ENCODE measurements at places on chromosomes 3 and 15.

DNA sequence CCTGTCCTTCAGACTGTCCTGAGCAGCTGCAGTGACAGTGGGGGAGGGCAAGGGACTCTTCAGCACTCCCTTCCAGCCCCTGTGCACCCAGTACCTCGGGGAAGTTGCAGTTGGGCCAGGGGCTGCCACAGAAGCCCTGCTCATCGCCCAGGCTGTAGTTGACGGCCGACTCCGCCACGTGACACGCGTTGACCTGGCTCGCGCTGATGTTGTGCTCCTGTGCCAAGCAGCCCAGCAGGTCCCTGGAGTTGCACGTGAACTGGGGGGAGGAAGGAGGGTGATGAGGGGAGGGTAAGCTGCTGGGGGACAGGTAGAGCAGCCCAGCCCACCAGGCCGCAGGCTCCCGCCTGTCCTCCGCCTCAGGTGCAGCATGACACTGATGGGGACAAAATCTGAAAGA lies 101.2 kb downstream of the SEC22A start:
- no peak for DNase-seq

- no peak for DNase-seq
Observed at GRCh38 chr3:37910671-37911400, 49.2 kb downstream of the CTDSPL start.

DNA sequence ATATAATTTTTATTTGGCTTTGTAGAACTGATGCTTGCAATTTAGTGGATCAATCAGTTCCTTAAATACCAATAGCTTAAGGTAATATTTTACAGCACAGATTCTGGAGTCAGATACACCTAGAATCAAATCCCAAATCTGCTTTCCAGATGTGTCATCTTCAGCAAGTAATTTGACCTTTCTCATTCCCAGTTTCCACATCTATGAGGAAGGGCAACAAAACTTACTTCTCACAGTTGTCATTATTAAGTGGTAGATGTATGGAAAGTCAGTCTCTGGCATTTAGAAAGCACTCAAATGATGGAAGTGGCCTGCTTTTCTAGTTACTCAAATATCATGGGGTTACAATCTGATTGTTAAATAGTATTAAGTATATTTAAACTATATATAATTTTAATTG lies 767.0 kb downstream of the CADM2 start:
- no peak for DNase-seq

DNA sequence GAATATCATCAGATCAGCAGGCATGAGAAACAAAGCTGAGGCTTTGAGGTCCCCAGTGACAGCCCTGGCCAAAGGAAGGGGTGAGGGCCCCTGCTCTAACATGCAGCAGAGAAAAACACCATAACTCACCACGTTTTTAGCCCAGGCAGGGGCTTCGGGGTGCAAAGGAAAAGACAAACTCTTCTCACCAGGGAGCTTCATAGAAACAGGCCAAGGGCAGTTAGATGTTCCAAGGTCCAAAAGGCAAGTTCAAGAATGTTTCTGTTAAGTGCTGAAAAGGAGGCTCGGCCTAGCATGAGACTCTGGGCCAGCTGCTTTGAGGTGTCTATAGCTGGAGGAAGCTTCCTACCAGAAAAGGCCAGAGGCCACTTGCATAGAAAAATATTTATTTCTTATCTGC lies 608.4 kb upstream of the CFAP20DC start:
- no peak for DNase-seq

- no peak for DNase-seq
Observed at GRCh38 chr3:60758171-60758570, 493.1 kb downstream of the FHIT start.

DNA sequence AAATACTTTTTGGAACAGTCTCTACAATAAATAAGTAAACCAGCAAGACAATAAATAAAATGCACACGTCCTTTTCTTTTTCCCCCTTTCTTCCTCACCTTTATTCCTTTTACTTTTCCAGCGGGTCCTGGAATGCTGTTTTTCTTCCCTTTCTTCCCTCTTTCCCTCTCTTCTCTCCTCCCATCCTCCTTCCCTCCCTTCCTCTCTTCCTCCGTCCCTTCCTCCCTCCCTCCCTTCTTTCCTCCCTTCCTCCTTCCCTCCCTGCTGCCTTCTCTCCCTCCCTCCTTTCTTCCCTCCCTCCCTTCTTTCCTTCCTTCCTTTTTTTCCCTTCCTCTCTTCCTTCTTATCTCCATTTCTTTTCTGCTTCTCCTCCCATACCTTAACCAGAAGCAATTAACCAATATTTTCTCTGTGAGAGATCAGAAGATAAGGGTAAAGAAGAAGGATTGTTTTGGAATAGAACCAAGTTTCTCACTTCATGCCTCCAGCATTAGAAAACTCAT lies 3.3 kb upstream of the IL17RE start:
- DNase-seq, result no peak

DNA sequence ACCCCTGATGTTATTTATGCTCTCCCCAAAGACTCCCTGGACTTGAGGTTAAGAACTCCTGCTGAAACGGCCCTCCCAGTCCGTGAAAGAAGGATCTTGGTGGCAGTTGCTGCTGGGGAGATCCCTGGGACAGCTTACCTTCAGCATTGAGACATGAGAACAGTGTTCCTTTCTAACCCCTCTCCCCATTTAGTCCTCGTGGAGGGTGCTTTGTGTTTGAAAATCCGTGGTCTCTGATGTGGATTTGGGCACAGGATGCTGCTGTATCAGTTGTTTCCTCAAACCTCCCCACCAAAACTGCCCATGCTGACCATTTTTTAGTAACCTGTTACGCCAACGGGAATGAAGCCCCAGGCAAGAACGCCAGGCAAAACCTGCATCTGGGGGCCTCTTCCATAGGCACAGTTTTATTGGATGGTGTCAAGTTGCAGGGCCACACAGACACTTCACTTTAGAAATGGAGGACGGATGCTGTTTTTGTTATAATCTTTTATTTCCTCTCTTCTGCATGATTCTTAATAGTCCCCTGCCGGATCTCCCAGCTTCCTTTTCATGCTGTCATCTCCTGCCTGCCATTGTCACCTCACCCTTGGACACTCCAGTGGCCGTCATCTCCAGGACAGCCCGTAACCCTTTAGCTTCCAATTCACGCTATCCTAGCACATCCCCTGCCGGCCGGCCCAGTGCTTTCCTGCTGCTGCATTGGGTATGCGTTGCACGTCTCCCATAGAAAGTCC lies 31.7 kb upstream of the CEMIP start:
- DNase-seq, result no peak

GRCh38 chr3:112042842-112043280 lies 8.3 kb downstream of the TMPRSS7 start:
- no peak for DNase-seq

GRCh38 chr15:94584833-94585244 lies 353.5 kb downstream of the MCTP2 start:
- DNase-seq, result peak; percentile 47

DNA sequence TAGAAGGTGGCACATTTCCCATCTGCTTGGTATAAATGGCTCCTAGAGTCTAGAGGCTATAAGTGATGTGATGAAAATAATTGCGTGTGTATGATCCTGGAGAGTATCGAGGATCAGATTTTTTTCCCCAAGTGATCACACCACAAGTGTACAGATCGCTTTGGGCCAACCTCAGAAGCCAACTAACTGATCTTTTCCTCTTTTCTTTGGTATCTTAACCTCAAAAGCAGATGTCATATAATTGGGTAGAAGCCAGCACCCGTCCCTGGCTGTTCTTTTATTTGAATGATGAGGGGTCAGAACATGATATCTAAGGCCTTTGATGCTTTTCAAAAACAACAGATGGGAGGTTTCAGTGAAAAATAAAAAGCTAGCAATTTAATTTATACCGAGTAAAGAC lies 3.3 kb downstream of the P2RY14 start:
- no peak for DNase-seq

- DNase-seq, result no peak
Observed at GRCh38 chr15:43883571-43883970, 56.8 kb downstream of the WDR76 start.

DNA sequence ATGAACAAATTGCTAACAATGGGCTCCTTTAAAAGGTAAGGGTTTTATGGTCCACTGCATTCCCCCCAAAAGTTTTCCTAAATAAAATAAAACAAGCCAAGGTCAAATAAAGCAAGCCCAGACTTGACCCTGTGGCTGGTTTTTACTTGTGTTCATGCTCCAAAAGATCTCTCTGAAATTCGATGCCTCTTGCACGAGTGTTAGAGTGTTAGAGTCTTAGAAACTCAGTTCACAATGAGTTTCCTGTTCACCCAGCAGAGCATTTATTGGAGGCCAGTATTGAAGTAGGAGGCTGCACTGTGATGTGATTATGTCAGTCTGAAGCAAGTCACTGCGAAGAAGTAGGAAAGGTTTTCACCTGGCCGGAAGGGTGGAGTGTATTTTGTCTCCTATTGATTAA lies 59.9 kb upstream of the LRTM1 start:
- no peak for DNase-seq

- no peak for DNase-seq
Observed at GRCh38 chr3:134388788-134389485, 14.7 kb upstream of the AMOTL2 start.

DNA sequence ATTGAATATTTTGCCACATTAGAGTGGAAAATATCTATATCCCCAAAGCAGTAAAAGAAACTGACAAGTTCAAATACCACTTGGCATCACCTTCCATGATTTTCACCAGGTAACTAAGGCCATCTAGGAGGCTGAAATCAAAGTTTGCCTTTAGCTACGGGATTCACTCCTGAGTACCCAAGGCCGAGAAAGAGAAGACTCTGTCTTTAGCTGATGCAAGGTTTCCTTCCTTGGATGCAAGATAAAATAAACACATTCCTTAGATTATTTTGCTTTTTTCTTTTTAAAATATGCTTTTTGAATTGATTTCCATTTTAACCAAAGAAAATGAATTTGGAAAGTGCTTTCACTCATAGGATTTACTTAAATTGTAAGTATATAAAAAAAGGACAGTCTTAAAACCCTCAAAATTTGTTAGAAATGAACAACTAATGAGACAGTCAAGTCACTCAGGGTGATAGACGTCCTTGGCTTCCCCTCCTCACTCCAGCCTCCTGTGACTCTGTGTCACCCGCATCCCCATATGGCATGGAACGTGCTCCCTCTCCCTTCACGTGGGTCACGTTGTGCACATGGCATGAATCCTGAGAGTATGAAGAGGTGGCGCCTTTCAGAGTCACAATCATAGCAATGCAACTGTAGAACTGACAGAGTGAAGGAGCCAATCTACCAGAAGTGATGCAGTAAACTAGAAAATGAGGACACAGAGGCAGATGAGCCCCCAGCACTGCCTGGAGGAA lies 148.4 kb downstream of the RTP4 start:
- DNase-seq, result no peak

GRCh38 chr3:86938416-86939105 lies 52.4 kb downstream of the VGLL3 start:
- DNase-seq, result no peak

GRCh38 chr3:44920081-44920480 lies 45.7 kb downstream of the TGM4 start:
- DNase-seq, result no peak

GRCh38 chr15:99998661-99999101 lies 265.4 kb upstream of the LYSMD4 start:
- DNase-seq, result no peak

DNA sequence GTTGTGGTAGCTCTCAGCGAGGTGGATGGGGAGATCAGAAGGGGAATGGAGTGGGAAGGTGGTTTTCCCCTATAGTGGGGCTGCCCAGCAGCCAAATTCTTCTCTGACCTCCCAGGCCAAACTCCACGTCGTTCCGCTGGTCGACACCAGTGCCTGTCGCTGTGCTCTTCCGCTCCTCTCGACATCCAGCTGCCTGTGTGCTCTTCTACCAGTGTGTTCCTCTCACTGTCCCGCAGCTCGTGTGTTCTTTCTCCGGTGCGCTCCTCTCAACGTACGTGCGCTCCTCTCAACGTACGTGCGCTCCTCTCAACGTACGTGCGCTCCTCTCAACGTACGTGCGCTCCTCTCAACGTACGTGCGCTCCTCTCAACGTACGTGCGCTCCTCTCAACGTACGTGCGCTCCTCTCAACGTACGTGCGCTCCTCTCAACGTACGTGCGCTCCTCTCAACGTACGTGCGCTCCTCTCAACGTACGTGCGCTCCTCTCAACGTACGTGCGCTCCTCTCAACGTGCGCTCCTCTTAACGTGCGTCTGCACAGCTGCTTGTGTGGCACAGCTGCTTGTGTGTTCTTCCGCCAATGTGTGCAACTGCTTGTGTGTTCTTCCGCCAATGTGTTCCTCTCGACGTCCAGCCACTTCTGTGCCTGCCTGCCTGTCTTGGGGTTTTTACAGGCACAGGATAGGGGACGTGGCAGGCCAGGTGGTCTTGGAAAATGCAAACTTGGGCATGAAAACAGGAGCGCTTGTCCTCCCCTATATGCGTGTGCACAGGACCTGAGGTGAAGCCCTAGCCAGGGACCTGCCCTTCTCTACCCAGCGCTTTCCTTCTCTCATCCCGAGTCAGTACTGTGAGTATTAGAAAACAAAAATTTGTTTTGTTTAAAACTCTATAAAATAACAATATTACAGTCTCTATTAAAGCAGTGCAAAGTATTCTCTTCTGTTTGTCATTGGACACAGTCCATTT lies 991.1 kb downstream of the GBE1 start:
- DNase-seq, result peak; percentile 4

- no peak for DNase-seq
Observed at GRCh38 chr15:92149029-92149428, 244.7 kb upstream of the ST8SIA2 start.

DNA sequence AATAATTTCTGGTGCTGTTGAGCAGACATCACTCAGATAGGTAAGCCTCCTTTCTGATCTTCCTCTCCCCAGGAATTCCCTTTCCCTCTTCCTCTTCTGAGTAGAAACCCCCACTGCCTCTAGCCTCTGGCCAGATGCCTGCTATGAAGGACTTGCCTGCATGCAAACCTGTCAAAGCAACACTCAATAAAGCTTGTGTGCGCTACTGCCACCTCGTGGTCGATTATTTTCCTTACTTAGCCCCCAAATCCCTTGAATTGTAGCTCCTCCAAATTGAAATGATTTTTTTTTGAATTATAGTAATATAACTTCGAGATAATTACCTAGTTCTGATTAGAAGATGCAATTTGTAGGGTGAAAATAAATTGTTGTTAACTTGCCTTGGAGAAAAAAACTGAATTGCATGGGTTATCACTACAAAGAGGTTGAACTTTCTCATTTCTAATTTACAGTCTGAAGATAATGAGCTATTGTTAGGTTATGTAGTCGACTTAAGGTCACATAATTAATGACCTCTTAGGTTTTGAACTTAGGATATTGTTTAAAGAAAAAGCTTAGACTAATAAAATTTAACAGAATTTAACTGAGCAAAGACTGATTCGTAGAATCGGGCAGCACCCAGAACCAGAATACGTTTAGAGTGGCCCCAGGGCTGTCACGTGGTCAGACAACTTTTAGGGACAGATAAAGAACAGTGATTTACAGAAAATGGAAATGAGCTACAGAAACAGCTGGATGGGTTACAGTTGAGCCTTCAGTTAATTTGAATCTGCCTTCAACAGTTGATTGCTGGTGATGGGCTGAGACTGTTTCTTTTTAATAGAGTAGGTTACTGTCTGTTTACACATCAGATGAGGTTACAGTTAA lies 269.3 kb downstream of the ARPP21 start:
- DNase-seq, result peak; percentile 16

DNA sequence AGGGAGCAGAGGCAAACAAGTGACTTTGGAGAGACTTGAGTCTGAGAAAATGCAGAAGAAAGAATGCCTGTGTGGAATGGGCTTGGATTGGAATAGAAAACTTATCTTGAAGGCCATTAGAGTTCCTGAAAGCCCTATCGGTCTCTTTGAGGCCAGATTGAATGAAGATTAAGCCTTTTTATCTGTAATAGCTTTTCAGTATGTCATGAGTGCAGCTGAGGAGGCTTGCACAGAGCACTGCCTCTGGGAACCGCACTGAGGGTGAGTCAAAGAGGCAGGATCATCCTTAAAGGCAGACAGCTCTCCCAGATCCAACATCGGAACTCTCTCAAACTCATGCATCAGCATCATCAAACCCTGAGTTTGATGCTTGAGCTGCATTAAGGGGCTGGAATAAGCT lies 515.2 kb downstream of the NTRK3 start:
- DNase-seq, result no peak

All from CD4-positive, alpha-beta T cell treated with Interleukin-4 for 1 hour (primary cell).